ENCODE measurements at places on chromosomes 3 and 15.

DNA sequence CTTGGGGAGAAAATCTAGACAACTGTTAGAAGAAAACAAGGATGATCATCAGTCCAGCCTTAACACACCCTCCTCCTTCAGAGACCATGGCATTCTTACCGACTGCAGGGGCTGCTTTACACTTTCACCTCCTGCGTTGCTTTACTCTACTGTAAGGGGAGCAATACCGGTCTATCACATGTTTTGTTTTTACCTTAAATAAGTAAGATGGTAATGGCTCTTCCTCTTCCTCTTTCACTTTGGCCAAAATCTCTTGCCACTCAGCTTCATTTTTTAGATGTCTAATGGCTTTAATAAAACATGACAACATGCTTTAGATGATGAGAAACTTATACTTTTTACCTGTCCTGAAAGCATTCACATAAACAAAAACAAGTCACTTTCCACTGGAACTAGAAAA, 33.4 kb upstream of the STIMATE start:
- no peak for DNase-seq
- H3K27me3 ChIP-seq = no peaks in the 10 kb centered on the region
- no peak overlapping the region for H3K4me3 ChIP-seq
- peaks cover 4% of the 10 kb centered on the region for H3K4me1 ChIP-seq
- H3K36me3 ChIP-seq = peaks cover 22% of the 10 kb centered on the region

GRCh38 chr15:89203705-89204273, 17.6 kb downstream of the RLBP1 start:
- DNase-seq = no peak
- peaks cover 9% of the 10 kb centered on the region for H3K4me1 ChIP-seq
- H3K36me3 ChIP-seq = peaks cover 20% of the 10 kb centered on the region
- no peak overlapping the region for H3K4me3 ChIP-seq
- no peak overlapping the region for H3K27ac ChIP-seq
- H3K27me3 ChIP-seq = no peaks in the 10 kb centered on the region

DNA sequence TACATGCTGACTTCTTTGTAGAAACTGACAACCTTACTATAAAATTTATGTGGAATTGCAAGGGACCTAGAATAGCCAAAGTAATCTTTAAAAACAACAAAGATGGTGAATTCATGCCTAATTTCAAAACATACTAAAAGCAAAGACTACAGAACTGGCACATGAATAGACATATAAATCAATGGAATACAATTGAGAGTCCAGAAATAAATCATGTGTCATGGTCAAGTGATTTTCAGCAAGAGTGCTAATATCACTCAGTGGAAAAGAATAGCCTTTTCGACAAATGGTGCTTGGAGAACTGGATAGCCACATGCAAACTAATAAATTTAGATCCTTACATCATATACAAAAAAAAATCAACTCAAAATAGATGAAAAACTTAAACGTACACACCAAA, 8.7 kb downstream of the IMPG2 start:
- H3K4me1 ChIP-seq = no peaks in the 10 kb centered on the region
- no peak overlapping the region for H3K4me3 ChIP-seq
- no peaks in the 10 kb centered on the region for H3K36me3 ChIP-seq

DNA sequence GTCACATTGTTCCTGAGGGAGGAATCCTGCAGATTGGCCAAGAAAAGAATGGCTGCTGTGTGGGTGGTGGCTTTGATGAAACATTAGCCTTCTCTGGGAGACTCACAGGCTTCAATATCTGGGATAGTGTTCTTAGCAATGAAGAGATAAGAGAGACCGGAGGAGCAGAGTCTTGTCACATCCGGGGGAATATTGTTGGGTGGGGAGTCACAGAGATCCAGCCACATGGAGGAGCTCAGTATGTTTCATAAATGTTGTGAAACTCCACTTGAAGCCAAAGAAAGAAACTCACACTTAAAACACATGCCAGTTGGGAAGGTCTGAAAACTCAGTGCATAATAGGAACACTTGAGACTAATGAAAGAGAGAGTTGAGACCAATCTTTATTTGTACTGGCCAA, 6.1 kb downstream of the PTX3 start:
- no peaks in the 10 kb centered on the region for H3K27me3 ChIP-seq
- no peak overlapping the region for H3K4me3 ChIP-seq
- H3K4me1 ChIP-seq = peaks cover 29% of the 10 kb centered on the region
- no peaks in the 10 kb centered on the region for H3K36me3 ChIP-seq
- no peak overlapping the region for H3K27ac ChIP-seq

GRCh38 chr3:88030210-88030609, 28.6 kb downstream of the CGGBP1 start:
- H3K27ac ChIP-seq = no peak overlapping the region
- H3K27me3 ChIP-seq = no peaks in the 10 kb centered on the region
- no peak for DNase-seq

DNA sequence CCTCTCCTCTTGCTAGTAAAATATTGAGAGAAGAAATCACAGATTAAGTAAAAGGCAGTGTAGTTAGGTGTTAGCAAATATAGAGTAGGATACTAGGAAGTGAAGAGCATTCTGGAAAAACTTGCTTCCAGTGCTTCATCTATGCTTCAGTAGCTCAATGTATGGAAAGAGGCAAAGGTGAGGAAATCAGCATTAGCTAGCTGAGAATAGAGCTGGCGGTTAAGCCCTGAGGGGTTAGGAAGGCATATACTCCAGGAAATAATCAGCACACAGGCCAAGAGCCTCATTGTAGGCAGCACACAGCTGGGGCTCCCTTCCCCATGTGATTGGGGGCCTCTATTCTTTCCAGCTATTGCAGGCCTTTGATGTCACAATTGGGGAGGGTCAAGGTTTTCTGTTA, 13.8 kb downstream of the RCCD1 start:
- H3K36me3 ChIP-seq = peaks cover 24% of the 10 kb centered on the region
- no peak for DNase-seq
- no peak overlapping the region for H3K27ac ChIP-seq
